Right atrium auricular region (tissue), 2 donors: ENCODE measurements at places on chromosomes 1 and 21. TPM values are rescaled to one million over a fixed set of nuclear protein-coding genes. Genes with fewer than 3 reads are reported as not detected.

DNA sequence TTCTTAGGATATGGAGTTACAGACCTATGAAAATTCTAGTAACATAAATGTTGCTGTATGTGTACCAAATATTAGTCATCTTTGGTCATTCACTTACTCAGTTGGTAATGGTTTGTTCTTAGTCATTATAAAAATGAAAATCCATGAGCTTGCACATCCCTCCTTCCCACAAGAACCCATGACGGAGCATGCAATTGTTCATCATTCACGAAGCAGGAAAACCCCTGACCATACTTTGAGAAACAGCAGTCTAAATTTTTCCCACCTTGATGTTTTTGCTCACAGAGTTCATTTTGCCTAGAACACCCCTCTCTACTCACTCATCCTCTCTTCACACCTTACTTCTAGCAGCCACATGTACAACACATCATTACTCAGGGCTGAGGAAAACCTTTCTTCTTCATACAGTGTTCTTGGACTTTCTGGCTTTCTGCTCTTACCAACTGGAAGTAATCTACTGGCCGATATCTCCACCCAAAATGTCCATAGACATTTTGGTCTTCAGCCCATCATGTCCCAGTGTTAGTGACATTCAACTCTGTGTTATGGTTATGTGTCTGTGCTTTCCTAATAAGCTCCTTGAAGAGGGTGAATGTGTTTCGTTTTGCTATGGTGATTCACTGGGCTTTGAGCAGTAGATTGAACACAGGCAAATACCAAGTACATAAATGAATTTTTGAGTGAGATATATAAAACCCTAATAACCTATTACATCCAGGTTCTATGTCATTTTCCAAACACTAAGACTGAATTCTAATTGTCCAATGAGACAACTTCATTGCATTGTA, 189.9 kb downstream of the ZC3H11B start:
- H3K27ac ChIP-seq, result no peak overlapping the region
- no peaks in the 10 kb centered on the region for H3K36me3 ChIP-seq
- DNase-seq, result no peak
- H3K4me1 ChIP-seq, result no peaks in the 10 kb centered on the region
- H3K27me3 ChIP-seq, result no peaks in the 10 kb centered on the region

DNA sequence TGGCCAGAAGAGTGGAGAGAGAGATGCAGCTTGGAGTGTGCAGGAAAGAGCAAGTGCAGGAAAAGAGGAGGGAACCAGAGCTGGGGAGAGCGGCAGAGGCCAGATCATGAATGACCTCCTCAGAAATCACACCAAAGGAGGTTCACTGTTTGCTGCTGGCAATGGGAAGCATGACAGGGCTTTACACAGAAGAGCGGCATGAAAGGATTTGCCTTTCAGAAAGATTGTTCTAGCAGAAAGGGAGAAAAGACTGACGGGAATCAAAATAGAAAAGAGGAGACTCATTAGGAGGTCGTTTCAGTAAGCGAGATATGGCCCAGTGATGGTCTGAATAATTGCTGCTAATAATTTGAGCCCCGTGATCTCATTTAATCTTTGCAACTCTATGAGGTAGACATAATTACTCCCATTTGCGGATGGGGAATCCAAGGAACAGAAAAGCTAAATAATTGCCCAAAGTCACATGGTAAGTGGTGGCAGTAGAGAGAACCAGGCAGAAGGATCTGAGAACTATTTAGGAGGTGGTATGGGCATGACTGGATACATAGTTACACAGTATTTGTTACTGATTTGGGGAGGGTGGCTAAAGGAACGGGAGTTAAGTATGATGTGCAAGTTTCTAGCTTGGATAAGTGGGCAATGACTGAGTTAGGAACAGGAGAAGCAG, 12.5 kb upstream of the HNRNPR start:
- no peak overlapping the region for H3K4me3 ChIP-seq
- peaks cover 23% of the 10 kb centered on the region for H3K36me3 ChIP-seq
- no peak overlapping the region for H3K27ac ChIP-seq
- no peaks in the 10 kb centered on the region for H3K27me3 ChIP-seq

GRCh38 chr1:16162163-16162822, 6.4 kb upstream of the EPHA2 start:
- no peak overlapping the region for H3K27ac ChIP-seq
- no peak for DNase-seq
- no peaks in the 10 kb centered on the region for H3K27me3 ChIP-seq
- H3K4me1 ChIP-seq, result no peaks in the 10 kb centered on the region
- H3K36me3 ChIP-seq, result no peaks in the 10 kb centered on the region

DNA sequence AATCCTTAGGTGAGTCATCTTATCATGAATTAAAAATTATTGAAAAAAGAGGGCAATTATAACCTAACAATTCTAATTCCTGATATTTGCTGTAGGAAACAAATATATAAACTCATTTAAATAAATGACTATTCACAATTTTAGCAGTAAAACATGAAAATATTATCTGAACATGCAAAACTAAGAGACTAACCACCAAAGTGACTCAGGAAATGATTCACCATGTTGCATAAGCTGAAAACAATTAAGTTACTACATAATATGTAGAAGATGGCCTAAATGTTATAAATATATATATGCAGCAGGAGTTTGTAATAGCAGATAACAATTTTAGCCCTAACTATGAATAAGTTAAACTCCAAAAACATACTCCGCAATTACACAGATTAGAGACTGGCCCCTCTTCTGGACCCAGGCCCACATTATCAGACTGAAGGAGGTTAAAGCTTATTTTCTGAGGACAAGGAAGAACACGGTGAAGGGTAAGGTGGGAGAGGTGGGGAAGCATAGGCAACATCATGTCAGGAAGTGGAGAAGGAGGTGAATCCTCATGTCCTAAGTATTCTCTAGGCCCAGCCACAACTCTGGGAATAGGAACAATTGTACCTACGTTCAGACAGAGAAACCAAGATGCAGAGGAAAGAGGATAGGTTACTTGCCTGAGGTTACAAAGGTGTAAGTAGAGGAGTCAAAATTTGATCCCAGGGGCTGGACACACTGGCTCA, 15.6 kb upstream of the AIM2 start:
- H3K27ac ChIP-seq, result no peak overlapping the region
- no peaks in the 10 kb centered on the region for H3K4me1 ChIP-seq
- H3K4me3 ChIP-seq, result no peak overlapping the region
- no peaks in the 10 kb centered on the region for H3K27me3 ChIP-seq

DNA sequence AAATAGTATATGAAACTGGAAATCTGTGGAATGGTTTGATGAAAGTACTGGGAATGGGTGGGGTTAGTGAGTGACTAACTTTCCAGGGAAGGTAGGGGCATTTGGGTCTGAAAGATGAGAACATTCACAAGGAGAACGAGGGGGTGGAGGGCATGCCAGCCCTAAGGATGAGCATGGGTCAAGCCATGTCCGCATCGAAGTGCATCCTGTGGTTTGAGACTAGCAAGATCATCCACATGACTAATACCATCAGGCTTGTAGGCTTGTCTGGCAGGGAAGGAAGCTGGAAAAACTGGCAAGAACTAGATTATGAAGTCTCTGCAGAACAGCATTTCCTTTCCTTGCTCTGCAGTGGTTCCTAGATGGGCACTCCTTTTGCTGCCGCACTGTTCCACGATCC, 70.4 kb upstream of the UBE2U start:
- H3K36me3 ChIP-seq, result no peaks in the 10 kb centered on the region
- DNase-seq, result no peak
- no peak overlapping the region for H3K4me3 ChIP-seq
- peaks cover 14% of the 10 kb centered on the region for H3K4me1 ChIP-seq
- H3K27me3 ChIP-seq, result no peaks in the 10 kb centered on the region
- H3K27ac ChIP-seq, result no peak overlapping the region

DNA sequence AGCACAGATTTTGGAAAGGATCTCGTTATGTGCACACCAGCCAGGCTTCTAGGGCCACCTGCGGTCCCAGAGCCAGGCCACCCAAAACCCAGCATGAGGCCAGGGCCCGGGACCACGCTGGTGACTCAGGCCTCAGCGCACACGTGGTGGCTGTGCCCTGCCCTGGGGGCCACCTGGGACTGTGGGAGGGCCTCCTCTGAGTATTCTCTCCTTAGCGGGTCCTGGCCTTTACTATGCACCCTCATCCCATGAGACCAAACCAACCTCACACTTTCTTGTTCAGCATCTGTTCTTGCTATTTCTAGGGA, 9.9 kb downstream of the WNT9A start:
- no peaks in the 10 kb centered on the region for H3K27me3 ChIP-seq

DNA sequence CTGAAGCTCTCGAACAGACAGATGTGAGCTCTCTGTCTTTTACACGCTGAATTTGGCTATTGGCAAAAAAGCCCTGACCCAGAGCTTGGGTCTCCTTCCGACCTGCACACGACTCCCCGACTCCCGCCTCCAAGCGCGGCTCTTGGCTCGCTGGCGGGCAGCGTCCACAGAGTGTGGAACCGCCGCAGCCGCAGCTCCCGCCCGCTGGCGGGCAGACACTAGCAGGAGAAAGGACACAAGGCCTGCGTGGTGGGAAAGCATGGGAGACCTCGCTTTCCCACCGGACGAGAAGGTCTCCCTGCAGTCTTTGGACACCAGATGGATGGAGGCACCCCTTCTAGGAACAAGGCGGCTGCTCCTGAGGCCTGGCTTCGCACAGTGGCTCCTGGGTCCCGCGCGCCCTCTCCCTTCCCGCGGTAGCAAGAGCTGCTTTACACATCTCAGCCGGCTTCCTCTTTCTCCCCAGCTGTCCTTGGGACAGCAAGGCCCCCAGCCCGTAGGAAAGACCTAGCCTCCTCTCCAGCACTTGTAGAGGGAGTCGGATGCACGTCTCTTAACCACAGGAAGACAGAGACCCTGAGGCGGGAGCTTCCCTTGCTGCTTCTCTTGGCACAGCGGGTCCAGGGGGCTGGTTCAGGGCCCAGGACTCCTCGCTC, 92.1 kb downstream of the PRKAB2 start:
- no peaks in the 10 kb centered on the region for H3K36me3 ChIP-seq
- no peaks in the 10 kb centered on the region for H3K4me1 ChIP-seq
- peak overlapping the region; percentile 25 for H3K4me3 ChIP-seq
- peaks cover 49% of the 10 kb centered on the region for H3K27me3 ChIP-seq
- H3K27ac ChIP-seq, result no peak overlapping the region
- DNase-seq, result no peak

GRCh38 chr1:31509124-31510072, 66.9 kb upstream of the TINAGL1 start:
- no peaks in the 10 kb centered on the region for H3K27me3 ChIP-seq
- no peak overlapping the region for H3K27ac ChIP-seq
- H3K4me1 ChIP-seq, result no peaks in the 10 kb centered on the region
- no peak overlapping the region for H3K4me3 ChIP-seq

CD48 gene
- 3.2 TPM for total RNA-seq

FAM131C gene
- 8.7 TPM for total RNA-seq

WNT3A gene
- not detected for total RNA-seq

S100A12 gene
- total RNA-seq, result 5.7 TPM

ZSCAN20 gene
- 7.3 TPM for total RNA-seq

SLAMF9 gene
- total RNA-seq, result not detected
